ENCODE measurements at places on chromosomes 13 and 19. TPM values are rescaled to one million over a fixed set of nuclear protein-coding genes. Genes with fewer than 3 reads are reported as not detected.

The KRTDAP gene
- total RNA-seq = not detected

The GRWD1 gene
- total RNA-seq = 35.2 TPM

The ZNF563 gene
- total RNA-seq = 3.8 TPM

The NLRP11 gene
- not detected for total RNA-seq

The IGFL2 gene
- not detected for total RNA-seq

The RAB3A gene
- 4.0 TPM for total RNA-seq

GRCh38 chr13:46109451-46109850 is 4.6 kb upstream of the CPB2 start:
- H3K4me3 ChIP-seq = no peak overlapping the region
- peaks cover 15% of the 10 kb centered on the region for H3K27me3 ChIP-seq
- DNase-seq = no peak
- H3K27ac ChIP-seq = no peak overlapping the region
- no peaks in the 10 kb centered on the region for H3K36me3 ChIP-seq

- peak; percentile 5 for DNase-seq
- H3K27ac ChIP-seq = peak overlapping the region; percentile 74
- peaks cover 54% of the 10 kb centered on the region for H3K4me1 ChIP-seq
- H3K27me3 ChIP-seq = no peaks in the 10 kb centered on the region
- H3K4me3 ChIP-seq = no peak overlapping the region
These were observed 16.0 kb downstream of the FXYD5 start for GRCh38 chr19:35170359-35171061.

DNA sequence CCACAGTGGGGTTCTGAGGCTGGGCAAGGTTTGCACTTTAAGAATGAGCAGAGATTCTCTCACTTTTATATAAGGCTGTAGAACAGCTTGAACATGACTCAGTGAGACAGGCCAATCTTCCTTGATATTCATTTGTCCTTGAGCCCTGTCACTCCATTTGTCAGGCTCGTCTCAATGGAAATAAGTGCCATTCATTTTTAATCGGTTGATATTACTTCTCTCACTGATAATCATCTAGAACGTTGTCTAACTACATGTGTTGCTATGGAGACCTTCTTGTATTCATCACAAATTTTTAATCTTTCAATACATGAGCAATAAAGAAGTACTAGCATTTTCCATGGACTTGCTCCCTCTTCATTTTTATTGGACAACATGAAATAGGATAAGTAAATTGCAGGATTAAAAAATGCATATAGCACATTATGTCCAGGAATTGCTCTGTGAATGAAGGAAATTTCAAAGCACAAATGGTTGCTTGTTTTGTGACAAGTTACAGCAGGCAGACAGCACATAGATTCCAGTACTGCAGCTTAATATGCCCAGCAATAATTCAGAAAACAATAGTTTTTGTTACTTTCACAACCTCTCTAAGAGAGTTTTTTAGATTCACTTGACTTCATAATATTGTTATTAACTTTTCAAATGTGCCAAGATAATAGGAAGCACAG is 1178.4 kb upstream of the ATXN8OS start:
- no peak overlapping the region for H3K27ac ChIP-seq
- no peak for DNase-seq
- H3K27me3 ChIP-seq = no peaks in the 10 kb centered on the region
- no peaks in the 10 kb centered on the region for H3K36me3 ChIP-seq
- H3K4me1 ChIP-seq = no peaks in the 10 kb centered on the region

- DNase-seq = no peak
- no peak overlapping the region for H3K27ac ChIP-seq
- H3K27me3 ChIP-seq = no peaks in the 10 kb centered on the region
- H3K36me3 ChIP-seq = peaks cover 67% of the 10 kb centered on the region
- H3K4me3 ChIP-seq = no peak overlapping the region
These were observed 30.9 kb downstream of the ZNF611 start for GRCh38 chr19:52703917-52704316.

DNA sequence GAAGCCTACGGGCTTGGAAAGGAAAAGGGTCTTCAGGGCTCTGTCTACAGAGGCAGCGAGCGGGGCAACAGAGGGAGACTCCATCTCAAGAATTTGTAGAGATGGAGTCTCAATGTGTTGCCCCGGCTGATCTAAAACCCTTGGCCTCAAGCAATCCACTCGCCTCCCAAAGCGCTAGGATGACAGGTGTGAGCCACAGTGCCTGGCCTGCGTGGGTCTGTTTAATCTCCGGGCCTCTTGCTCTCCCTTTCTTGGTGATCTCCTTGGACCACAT is 8.1 kb downstream of the RPS9 start:
- H3K27ac ChIP-seq = no peak overlapping the region
- peaks cover 59% of the 10 kb centered on the region for H3K36me3 ChIP-seq
- peaks cover 78% of the 10 kb centered on the region for H3K4me1 ChIP-seq
- DNase-seq = no peak

GRCh38 chr19:8088752-8089663 is 36.4 kb downstream of the CCL25 start:
- no peaks in the 10 kb centered on the region for H3K4me1 ChIP-seq
- no peaks in the 10 kb centered on the region for H3K36me3 ChIP-seq
- no peak for DNase-seq
- H3K27me3 ChIP-seq = no peaks in the 10 kb centered on the region
- H3K4me3 ChIP-seq = no peak overlapping the region
- H3K27ac ChIP-seq = no peak overlapping the region

GRCh38 chr19:624433-625109 is 8.8 kb downstream of the POLRMT start:
- no peak overlapping the region for H3K27ac ChIP-seq
- peaks cover 3% of the 10 kb centered on the region for H3K4me1 ChIP-seq
- no peaks in the 10 kb centered on the region for H3K27me3 ChIP-seq
- no peak overlapping the region for H3K4me3 ChIP-seq
- peaks cover 21% of the 10 kb centered on the region for H3K36me3 ChIP-seq

- no peak overlapping the region for H3K4me3 ChIP-seq
- DNase-seq = no peak
- no peak overlapping the region for H3K27ac ChIP-seq
- peaks cover 53% of the 10 kb centered on the region for H3K4me1 ChIP-seq
- peaks cover 17% of the 10 kb centered on the region for H3K36me3 ChIP-seq
- H3K27me3 ChIP-seq = no peaks in the 10 kb centered on the region
These were observed 19.7 kb upstream of the JUND start for GRCh38 chr19:18300930-18301717.

GRCh38 chr19:39160889-39161672 is 35.5 kb downstream of the PAK4 start:
- no peak overlapping the region for H3K4me3 ChIP-seq
- no peaks in the 10 kb centered on the region for H3K27me3 ChIP-seq
- no peak overlapping the region for H3K27ac ChIP-seq
- no peak for DNase-seq
- H3K36me3 ChIP-seq = no peaks in the 10 kb centered on the region

GRCh38 chr13:112622375-112622774 is 34.4 kb upstream of the TUBGCP3 start:
- H3K27me3 ChIP-seq = no peaks in the 10 kb centered on the region
- H3K4me1 ChIP-seq = no peaks in the 10 kb centered on the region
- H3K4me3 ChIP-seq = no peak overlapping the region
- no peaks in the 10 kb centered on the region for H3K36me3 ChIP-seq
- no peak overlapping the region for H3K27ac ChIP-seq

GRCh38 chr19:47598407-47599349 is 10.3 kb upstream of the BICRA start:
- no peak for DNase-seq
- H3K4me3 ChIP-seq = peak overlapping the region; percentile 83
- H3K27me3 ChIP-seq = peaks cover 1% of the 10 kb centered on the region
- H3K27ac ChIP-seq = peak overlapping the region; percentile 92
- H3K4me1 ChIP-seq = peaks cover 37% of the 10 kb centered on the region
- H3K36me3 ChIP-seq = peaks cover 5% of the 10 kb centered on the region

DNA sequence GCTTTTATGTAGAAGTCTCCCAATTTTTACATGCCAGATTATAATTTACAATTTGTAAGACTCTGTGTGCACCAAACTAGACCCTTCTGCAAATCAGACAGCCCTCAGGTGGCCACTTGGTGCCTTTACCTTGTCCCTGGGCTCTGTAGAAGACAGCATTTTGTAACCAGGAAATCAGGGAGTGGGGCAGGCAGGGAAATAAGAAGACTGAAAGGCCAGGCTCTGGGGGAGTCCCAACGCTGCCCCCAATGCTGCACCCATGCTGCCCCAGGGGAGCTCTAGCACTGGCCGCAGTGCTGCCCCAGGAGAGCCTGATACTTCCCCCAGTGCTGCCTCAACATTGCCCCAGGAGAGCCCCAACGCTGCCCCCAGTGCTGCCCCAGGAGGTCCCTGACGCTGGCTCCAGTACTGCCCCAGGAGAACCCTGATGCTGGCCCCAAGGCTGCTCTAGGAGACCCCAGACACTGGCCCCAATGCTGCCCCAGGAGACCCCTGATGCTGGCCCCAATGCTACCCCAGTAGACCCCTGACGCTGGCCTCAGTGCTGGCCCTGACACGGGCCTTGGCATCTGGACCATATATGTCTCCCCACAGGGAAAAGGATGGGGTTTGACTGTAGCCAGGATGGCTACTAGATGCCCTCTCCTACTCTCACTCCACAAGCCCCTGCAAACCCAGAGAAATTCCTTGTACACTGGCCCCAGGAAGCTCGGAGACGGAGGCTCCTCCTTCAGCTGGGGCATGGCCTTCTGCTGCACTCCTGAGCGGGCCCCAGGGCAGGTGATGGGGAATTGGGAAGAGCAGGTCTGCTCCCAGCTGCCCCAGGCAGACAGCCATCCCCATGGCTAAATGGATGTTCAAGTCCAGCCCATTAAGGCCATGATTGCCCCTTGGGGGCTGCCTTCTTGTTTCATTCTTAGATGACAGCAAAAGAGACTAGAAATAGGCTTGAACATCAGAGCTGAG is 23.6 kb downstream of the VSTM2B start:
- no peak for DNase-seq
- H3K27ac ChIP-seq = no peak overlapping the region
- no peaks in the 10 kb centered on the region for H3K36me3 ChIP-seq

DNA sequence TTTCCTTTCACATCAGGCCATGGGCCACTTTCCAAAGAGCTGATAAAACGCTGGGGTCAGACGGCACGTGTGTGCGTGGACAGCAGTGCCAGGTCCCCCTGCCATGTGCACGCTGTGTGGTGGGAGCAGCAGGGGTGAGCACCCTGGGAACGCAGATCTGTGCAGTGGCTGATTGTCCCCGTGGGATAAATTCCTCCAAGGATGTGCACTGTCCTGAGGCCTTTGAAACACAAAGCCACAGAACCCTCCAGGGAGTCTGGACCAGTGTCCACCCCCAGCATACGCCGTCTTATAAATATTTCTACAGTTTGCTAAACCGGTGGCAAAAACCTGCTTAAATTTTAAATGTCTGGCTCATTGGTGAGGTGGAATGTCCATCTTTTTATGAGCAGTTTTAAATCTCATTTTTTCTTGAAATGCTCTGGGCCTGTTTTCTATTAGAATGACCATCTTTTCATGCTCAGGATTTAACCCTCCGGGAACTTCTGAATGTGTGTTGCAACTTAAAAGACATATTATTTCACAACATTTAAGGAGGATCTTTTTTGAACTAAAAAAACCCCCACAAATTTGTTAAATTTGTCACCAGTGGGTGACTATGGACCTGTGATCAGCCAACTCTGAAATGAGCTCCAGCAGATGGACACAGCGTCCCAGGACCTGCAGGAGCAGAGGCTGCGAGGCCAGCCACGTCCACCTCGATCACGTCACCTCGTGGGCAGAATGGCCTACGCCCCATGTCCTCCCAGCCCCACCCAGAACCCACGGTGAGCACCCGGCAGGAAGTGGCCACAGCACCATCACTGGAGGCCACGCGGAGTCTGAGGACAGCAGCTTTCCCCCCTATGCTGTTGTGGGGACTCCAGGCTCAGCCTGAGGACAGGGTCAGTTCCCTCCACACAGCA is 68.6 kb downstream of the RASA3 start:
- H3K27me3 ChIP-seq = no peaks in the 10 kb centered on the region
- H3K4me1 ChIP-seq = peaks cover 65% of the 10 kb centered on the region
- H3K4me3 ChIP-seq = peak overlapping the region; percentile 69
- peak; percentile 26 for DNase-seq

DNA sequence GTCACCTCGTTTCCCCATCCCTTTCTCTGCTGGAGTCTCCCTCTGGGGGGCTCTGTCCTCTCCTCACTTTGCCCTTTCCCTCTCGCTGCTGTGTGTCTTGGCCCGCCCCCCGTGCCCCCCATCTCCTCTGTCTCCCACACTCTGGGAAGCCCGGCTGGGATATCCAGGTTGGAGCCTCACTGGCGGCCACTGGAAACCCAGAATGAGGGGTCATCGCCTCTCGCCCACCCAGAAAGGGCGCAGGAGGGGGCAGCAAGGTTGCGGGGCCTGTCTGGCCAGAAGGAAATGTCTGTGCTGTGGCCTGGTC is 15.6 kb downstream of the CCDC97 start:
- H3K4me3 ChIP-seq = no peak overlapping the region
- peaks cover 65% of the 10 kb centered on the region for H3K4me1 ChIP-seq
- no peak for DNase-seq
- H3K36me3 ChIP-seq = peaks cover 47% of the 10 kb centered on the region
- peak overlapping the region; percentile 82 for H3K27ac ChIP-seq
- no peaks in the 10 kb centered on the region for H3K27me3 ChIP-seq

- peak; percentile 17 for DNase-seq
- no peaks in the 10 kb centered on the region for H3K36me3 ChIP-seq
- peaks cover 9% of the 10 kb centered on the region for H3K27me3 ChIP-seq
- peak overlapping the region; percentile 14 for H3K27ac ChIP-seq
- H3K4me3 ChIP-seq = peak overlapping the region; percentile 68
These were observed 347.2 kb downstream of the ZNF536 start for GRCh38 chr19:30719189-30719998.

GRCh38 chr19:43362179-43362578 is 8.7 kb downstream of the CD177 start:
- no peaks in the 10 kb centered on the region for H3K4me1 ChIP-seq
- H3K27ac ChIP-seq = no peak overlapping the region
- H3K36me3 ChIP-seq = no peaks in the 10 kb centered on the region
- H3K27me3 ChIP-seq = no peaks in the 10 kb centered on the region
- DNase-seq = no peak
- no peak overlapping the region for H3K4me3 ChIP-seq

DNA sequence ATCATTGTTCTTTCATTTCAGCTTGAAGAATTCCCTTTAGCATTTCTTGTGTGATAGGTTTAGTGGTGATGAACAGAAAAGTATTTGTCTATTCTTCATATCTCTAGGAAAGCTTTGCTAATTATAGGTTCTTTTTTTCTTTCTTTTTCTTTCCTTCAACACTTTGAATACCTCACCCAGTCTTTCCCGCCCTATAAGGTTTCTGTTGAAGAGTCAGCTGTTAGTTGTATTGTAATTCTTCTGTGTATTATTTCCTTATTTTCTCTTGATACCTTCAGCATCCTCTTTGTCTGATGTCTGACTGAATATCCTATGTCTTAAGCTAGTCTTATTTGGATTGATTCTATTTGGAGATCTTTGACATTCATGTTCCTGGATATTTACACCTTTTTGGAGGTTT is 1989.4 kb downstream of the PCDH9 start:
- no peaks in the 10 kb centered on the region for H3K4me1 ChIP-seq
- DNase-seq = no peak
- no peaks in the 10 kb centered on the region for H3K27me3 ChIP-seq

Measured in activated CD4-positive, alpha-beta T cell treated with anti-CD3 and anti-CD28 coated beads, Interleukin-2, amount 10 ng/mL, durations not matched to agents 7 days and 5 days (primary cell).